ENCODE measurements at places on chromosomes 2 and 18. TPM values are rescaled to one million over a fixed set of nuclear protein-coding genes. Genes with fewer than 3 reads are reported as not detected.

The EML6 gene
- total RNA-seq = 10.1 TPM

DNA sequence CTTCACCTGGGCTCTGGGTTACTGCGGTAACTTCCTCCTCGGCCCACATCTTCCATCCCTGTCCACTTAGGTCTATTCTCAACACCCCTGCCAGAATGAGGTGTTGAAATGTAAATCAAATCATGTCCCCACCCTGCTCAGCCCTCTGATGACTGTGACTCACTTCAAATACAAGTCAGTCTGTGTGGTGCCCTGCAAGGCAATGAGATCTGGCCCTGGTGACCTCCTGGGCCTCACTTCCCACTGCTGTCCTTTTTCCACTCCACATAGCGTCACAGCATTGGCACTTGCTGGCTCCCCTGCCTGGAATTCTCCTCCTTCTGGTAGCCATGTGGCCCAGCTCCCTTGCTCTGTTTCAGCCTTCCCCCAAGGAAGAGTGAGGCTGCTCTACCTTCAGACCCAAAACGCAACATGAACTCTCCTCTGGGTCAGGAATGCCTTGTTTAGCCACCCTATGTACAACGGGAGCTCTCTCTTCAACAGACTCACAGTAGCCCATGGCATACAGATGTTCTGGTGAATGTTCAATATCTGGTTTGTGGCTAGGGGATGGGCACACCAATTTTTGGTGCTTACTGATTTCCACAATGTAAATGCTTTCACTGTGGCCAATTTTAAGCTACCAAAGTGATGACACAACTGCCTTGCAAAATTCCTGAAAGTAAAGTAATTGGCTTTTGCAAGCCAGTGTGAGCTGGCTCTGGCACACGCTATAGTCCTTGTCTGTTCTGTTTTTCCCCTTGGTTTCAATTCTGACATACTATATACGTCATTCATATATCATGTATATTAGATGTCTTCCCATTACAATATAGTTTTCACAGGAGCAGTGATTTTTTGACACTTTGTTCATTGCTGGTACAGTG, 550.3 kb upstream of the HS6ST1 start:
- DNase-seq = no peak

GRCh38 chr18:76457957-76458356, 37.1 kb downstream of the ZNF516 start:
- DNase-seq = no peak

DNA sequence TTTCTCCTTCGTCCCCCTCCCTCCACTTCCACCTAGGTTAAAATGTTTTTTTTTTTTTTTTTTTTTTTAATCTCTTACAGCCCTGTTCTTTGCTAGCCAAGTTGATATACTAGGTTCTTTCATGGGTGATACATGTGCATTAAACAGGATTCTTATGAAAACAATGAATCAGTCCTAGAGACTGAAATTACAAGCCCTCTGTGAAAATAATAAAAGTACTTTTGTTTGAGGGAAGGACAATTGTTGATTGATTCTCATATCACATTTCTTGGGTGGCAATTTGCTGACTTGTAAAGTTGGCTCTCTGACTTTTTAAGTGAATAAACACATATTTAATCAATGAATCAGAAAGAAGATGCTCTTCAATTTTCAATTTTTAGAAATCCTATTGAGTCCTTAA, 639.9 kb downstream of the LRP1B start:
- DNase-seq = no peak

GRCh38 chr2:168365094-168365621, 90.9 kb upstream of the CERS6 start:
- no peak for DNase-seq

DNA sequence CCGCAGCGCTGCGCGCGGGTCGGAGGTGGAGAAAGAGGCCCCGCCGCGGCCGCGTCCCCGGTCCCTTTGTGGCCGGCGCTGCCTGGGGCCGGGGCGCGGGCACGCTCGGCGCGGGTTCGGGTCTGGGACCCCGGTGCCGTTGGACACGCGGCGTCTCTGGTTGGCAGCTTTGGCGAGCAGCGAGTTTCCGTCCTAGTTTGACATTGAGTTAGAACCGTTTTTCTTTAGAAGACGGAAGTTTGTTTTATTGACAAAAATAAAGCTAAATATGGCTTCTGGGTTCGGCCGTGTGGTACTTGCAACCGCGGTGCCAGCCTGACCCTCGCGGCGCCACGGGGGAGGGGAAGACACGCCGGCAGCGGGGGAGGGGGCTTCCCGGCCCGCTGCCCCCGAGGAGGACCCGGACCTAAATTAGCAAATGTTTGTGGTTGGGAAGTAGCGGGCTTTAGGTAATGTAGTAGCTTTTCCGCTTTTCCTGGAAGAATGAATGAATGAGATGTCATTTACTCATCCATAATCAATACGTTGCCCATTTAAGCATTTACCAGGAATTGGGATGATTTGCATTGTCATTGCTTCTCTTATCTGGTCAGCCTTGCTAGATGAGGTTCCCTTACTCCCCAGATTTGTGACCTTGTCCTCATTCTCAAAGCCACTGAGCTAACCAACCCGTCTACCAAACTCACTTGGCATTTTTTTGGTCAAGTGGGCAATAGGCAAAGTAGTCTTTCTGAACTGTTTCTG, 530 bp downstream of the GALNT1 start:
- DNase-seq = no peak

DNA sequence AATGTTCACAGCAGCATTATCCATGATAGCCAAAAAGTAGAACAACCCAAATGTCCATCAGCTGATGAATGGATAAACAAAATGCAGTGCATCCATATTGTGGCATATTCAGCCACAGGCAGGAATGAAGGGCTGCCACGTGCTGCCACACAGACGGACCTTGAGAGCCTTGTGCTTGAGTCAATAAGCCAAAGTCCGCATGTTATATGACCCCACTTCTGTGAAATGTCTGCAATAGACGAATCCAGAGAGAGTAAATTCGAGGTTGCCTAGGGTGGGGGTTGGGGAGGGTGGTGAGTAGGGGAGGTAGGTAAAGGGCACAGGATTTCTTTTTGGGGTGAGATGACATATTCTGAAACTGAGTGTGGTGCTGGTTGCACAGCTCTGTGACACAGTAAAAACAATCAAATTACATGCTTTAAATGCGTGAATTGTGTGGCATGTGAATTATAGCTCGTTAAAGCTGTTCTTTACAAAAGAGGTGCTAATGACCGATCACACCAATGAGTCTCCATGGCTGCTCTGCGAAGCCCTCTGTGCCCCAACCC, 38.9 kb upstream of the LDLRAD4 start:
- peak; percentile 73 for DNase-seq

The FOXI3 gene
- not detected for total RNA-seq

GRCh38 chr2:10254373-10255188, 48.1 kb upstream of the HPCAL1 start:
- DNase-seq = no peak

The C2orf80 gene
- total RNA-seq = not detected

DNA sequence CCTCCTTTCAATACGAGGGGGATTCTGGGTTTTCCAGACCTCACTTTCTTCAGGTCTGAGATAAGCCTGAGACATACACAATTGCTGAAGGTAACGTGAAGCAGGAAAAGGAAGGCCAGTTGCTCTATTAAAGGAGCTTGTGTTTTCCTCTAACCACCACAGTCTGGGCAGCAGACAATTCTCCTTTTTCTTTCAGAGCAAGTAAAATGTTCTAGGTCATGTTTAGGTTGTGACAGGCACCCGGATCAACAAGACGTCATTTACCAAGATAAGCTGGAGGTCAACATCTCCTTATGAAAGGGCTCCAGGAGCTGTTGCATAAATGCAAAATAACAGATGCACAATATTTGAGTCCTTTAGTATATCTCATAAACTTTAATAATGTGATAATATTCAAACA, 148.1 kb downstream of the SLC8A1 start:
- no peak for DNase-seq

DNA sequence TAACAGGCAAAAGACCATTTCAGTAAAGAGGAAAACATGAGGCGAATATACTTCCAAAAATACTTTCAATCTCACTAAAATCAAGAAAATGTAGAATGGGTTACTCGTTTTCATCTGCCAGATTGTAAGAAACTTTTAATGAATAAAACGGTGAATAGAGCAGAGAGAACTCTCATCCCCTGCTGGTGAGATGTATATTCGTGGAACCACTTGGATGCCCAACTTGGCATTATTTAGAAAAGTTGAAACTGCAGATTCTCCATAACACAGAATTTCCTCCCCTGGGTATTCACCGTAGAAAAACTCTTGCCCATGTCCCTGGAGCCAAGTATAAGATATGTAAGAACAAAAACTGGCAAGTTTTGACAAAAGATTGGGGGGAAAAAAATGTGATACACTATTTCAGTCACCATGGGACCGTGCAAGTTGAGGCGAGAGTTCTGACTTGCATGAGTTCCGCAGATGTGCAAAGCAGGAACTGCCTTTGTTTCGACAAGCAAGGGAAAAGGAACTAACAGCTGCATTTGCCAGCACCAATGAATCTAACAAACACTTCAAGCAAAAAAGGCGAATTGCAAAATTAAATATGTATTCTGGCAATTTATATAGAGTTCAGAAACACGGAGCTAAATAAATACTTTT, 14.8 kb downstream of the TIMM21 start:
- DNase-seq = no peak

DNA sequence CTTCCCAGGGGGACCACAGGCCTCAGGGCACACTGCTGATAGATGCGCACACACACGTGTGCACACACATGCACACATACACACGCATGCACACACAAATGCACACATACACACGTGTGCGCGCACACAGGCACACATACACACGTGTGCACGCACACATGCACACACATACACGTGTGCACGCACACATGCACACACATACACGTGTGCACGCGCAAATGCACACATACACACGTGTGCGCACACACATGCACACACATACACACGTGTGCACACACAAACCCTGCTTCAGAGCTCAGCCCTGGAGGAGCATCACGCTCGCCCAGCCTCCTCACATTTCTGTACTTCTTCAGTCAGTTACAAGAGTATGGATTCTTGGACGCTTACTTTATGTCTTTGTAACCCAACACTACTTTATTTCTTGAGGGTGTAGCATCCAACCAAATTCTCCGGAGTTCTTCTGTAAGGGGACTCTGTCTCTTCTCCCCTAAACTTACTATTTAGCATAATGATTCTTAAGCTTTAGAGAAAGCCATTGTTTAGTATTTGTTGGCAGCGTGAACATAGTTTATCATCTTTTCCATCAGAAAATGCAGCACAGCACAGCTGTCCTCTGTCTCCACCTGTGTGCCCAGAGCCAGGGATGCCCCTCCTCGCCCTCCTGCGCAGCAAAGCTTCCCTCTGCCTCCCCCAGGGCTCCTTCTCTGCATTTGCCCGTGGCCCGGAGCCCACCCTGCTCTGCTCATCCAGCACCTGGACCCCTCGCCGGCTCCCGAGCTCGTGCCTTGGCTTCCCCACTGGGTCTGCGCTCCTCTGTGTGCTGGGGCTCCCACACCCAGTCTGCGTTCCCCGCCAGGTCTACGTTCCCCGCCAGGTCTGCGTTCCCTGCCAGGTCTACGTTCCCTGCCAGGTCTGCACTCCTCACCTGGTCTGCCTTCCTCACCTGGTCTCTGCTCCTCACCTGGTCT, 74.4 kb upstream of the CTDP1 start:
- DNase-seq = no peak

DNA sequence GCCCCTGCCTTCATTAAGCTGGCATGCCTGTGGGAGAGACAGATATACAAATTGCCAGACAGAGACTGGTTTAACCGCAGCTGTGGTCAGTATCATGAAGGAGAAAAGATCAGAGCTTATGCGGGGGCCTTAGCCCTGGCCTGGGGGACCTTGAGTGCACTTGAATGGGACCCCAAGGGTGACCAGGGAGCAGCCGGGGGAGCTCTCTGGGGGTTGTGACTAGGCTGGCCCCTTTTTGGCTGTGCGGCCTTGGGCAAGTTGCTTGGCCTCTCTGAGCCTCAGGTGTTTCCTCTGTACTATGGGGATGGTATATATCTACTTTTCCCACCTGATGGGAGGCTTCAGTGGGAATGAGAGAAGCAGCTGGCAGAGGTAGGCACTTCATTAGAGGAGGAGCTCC, 35.7 kb downstream of the INHBB start:
- DNase-seq = no peak

- no peak for DNase-seq
These were observed 61.3 kb downstream of the SMAD4 start for GRCh38 chr18:51091270-51091669.

- no peak for DNase-seq
These were observed 228.3 kb upstream of the SIX3 start for GRCh38 chr2:44713170-44713569.

GRCh38 chr2:192579965-192580700, 385.4 kb upstream of the TMEFF2 start:
- DNase-seq = no peak

The PLGLB1 gene
- total RNA-seq = 6.4 TPM

DNA sequence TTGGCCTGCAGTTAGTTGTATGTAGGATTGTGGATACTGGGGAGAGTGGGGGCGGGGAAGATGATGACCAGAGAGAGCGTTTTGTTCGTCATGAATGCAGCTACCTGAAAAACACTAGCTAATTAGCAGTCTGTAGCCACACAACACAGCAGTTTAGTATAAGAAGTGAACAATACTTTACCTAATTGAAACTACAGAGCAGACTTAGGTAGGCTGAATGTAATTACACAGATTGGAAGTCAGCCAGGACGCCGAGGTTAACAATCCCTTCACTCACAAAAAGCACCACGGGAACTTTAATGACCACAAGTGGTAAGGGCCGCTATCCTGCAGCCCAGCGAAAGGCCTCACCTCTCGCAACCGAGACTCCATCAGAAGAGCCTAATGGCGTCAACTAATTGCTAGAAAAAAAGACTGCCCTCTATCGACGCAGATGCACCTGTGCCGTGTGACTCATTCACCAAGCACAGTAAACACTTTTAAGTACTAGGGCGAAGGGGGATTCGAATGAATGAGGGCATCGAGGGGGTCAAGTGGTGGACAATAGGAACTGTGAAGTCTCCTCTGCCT, 591.0 kb downstream of the ARHGAP15 start:
- DNase-seq = no peak

DNA sequence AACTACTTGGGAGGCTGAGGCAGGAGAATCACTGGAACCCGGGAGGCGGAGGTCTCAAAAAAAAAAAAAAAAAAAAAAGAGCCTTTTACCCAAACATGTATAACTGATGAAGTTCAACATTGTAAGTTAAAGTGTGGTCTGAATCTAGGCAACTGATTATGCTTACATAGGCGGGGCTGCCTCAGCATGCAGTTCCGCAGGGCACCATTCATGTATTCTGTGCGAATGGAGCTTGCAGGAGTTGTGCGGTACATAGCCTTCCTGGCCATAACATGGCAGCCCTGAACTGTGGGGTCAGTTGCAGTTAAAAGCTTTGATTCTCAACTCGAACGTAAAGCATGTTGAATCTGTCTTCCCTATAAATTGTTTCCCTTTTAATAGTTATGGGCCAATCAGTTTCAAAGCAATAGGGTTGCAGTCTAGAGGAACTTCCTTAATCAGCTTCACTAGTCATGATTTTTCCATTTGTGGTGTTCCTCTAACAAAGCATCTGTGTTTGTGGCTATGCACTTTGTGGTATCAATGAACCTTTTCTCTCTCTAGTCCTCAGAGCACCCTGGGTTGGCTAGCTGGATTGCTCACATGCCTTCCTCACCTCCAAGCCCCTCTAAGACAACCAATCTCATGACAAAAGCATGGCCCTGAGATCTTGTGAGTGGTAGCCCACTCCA, 30.6 kb upstream of the CEP68 start:
- DNase-seq = no peak

The UGT1A10 gene
- total RNA-seq = 2.0 TPM

- no peak for DNase-seq
These were observed 23.8 kb downstream of the CD28 start for GRCh38 chr2:203730076-203730729.

The CCDC148 gene
- not detected for total RNA-seq

The PRKAG3 gene
- not detected for total RNA-seq

GRCh38 chr2:171387052-171387451, 46.7 kb downstream of the METTL8 start:
- DNase-seq = no peak

- peak; percentile 42 for DNase-seq
These were observed 303.7 kb downstream of the PTGR3 start for GRCh38 chr18:74905247-74905646.

Data from stomach (tissue), 19 donors.